ENCODE measurements at places on chromosomes 11 and 22. TPM values are rescaled to one million over a fixed set of nuclear protein-coding genes. Genes with fewer than 3 reads are reported as not detected.
A peak's percentile ranks its signal among the peaks of the same experiment; 100 is the strongest.

The DUSP8 gene
- total RNA-seq: 14.8 TPM

The VEGFB gene
- 30.4 TPM for total RNA-seq

The FAM76B gene
- 26.1 TPM for total RNA-seq

The SPON1 gene
- total RNA-seq: 1.5 TPM

The KRTAP5-8 gene
- not detected for total RNA-seq

The F2 gene
- total RNA-seq: 0.57 TPM

The FLRT1 gene
- 0.41 TPM for total RNA-seq

The LRRC74B gene
- total RNA-seq: 0.19 TPM

The RAB39A gene
- 0.67 TPM for total RNA-seq

The IGF2 gene
- total RNA-seq: 209 TPM

The SLC5A1 gene
- total RNA-seq: not detected

The MEI1 gene
- 0.19 TPM for total RNA-seq

The C11orf97 gene
- total RNA-seq: not detected

The NXF1 gene
- total RNA-seq: 51.4 TPM

The PSMC3 gene
- total RNA-seq: 130 TPM

The ACR gene
- not detected for total RNA-seq

The AGBL2 gene
- 1.4 TPM for total RNA-seq

GRCh38 chr11:8228231-8228630 lies 35.4 kb downstream of the LMO1 start:
- DNase-seq: no peak

- DNase-seq: no peak
Measured at GRCh38 chr22:38964306-38964705, 6.9 kb downstream of the APOBEC3A start.

- no peak for DNase-seq
Measured at GRCh38 chr11:114159320-114159719, 99.8 kb downstream of the ZBTB16 start.

DNA sequence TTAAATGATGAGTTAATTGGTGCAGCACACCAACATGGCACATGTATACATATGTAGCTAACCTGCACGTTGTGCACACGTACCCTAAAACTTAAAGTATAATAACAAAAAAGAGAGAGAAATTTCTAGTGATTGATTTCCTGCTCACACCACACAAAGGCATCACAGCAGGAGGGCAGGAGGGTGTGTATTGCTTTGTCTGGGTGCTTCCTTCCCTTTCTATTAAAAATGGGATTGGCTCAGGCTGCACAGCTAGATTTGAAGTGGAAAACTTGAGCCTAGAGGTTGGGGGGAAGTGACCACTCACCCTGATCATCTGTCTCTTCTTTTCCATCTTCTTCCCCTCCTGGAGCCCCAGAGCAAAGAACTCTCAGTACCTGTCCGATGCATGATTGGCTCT lies 944 bp upstream of the SCGB1D2 start:
- no peak for DNase-seq

GRCh38 chr11:46001448-46001914 lies 79.0 kb downstream of the LARGE2 start:
- DNase-seq: peak; percentile 77

GRCh38 chr11:95404370-95404769 lies 173.4 kb upstream of the SESN3 start:
- DNase-seq: no peak

DNA sequence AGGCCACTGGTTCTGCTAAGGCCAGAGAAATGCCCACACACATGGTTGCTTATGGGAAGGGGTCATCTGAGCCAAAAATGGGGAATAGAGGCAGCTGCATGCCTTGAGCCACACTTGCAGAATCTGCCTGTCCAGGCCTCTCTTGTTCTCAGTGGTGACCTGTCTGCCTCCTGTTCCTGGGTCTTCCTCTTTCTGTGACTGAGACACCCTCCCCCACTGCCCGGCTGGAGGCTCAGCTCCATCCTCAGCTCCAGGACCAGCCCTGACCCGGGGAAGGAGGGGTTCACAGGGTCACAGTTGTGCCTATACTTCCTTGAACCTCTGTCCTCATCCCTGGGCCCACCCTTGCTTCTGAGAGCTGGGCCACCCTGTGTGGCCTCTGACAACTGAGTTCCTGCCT lies 52.3 kb downstream of the CSF2RB start:
- no peak for DNase-seq

DNA sequence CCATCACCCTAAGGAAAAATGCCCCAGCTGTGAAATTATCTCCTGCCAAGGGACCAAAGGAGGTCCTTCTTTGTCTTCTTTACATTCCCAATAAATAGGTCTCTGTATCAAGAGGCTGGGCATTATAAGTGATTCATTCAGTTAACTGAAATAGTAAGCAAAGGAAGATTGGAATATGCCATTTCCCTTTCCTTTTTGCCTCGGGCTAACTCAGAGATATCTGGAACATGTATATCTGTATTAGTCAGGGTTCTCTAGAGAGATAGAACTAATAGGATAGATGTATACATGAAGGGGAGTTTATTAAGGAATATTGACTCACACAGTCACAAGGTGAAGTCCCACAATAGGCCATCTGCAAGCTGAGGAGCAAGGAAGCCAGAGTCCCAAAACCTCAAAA lies 15.3 kb upstream of the CWF19L2 start:
- DNase-seq: no peak

DNA sequence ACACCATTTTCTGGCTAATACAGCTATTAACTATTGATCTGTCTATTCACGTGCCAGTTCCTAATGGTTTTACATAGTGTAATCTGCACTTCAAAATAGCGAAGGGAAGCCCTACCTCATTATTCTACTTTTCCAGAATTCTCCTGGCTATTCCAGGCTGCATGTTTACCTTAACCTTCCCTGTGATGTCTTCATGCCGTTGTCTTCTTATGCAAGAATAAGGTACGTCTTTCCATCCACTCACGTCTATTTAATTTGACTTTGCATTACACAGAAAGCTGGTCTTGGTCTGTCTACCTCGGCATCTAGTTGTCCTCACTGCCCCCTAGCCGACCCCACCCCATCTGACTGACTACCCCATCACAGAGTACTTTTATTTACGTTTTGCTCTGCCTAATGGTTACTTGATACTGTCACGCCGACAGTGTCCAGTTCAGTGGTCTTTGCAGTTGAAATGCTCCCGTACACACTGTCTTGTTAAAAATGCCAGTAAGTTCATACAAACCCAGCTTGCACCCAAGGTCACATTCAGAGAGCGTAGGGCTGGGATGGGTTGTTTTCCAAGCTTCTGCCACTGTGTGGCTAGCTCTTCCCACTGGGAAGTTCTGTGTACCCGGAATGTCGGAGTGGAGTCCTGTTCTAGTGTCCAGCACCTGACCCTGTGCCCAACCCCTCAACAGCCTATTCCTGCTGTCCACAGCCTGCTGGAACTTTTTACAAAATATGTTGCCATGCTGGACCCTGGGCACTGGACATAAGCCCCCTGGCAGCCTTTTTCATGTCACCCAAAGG lies 15.0 kb downstream of the NEAT1 start:
- no peak for DNase-seq

DNA sequence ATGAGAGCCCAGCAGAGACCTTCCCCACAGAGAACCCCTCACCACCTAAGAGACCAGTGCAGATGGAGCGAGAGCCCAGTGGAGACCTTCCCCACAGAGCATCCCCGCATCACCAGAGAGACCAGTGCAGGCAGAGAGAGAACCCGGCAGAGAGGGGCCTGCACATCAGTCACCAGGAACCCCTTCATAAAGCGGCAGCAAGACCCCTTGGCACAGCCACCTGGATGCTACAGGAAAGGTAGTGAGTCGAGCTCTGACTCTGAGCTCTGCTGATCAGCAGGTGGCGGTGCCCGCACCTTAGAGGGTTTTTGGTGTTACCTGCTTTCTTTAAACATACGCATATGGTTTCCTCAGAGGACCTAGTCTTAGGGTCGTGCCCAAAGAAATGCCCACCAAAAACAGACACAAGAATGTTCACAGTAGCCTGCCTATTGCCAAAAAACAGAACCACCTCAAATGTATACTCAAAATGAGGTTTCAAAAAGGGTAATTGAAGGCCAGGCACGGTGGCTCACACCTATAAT lies 678.7 kb downstream of the BRD1 start:
- DNase-seq: no peak

DNA sequence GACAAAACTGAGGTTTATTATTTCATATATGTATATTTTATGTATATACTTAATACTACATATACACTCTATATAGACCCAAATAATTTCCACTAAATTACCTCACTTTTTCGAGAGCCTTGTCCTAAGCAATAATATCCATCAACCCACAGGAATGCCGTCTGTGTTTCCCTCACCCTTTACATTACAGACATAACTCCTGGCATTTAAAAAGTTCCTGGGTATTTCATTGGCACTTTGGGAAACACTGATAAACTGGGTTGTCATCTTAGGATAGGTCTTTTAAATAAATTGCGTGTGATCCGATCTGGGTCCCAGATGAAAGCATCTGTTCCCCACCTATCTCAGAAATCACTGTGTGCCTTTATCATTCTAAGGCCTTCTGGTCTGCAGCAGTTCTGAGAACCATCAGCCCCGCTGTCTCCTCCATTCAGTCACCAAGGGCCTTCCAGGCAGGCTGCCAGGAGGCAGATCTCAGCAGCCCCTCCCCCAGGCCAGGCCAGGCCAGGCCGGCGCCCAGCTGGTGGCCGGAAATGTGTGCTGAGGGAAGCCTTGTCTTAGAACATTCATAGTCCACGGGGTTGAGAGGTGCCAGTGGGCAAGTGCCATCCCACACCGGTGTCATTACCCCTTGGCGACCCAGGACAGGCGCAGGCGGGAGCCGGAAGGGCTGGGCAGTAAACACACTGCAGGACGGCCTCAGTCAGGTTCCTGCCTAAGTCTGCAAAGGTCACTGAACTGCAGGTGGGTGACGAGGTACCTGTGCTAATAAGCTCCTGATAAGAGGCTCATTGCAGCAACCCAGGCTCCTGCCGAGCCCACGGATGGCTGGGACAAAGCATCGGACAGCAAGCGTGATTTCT lies 3.3 kb downstream of the FGF19 start:
- DNase-seq: peak; percentile 25

GRCh38 chr22:24305260-24305692 lies 34.6 kb downstream of the SPECC1L start:
- DNase-seq: peak; percentile 71

DNA sequence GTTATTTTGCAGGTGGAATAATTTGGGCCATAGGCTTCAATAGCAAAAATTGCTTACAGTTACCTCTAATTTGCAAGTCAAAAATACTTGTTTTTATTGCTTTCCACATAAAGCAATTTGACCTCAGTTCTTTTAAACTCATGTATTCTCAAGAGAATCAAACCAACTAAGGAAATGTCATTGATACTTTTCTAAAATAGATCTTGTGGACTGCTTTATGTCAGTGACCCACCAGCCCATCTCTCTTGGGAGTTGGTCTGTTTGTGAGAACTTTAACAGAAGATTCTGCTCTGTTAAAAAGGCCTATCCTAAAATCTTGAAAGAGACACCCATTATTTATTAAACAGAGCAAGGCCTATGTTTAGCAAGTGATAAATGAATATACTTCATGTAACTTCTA lies 75.2 kb downstream of the DDIAS start:
- no peak for DNase-seq

- no peak for DNase-seq
Measured at GRCh38 chr11:65808744-65809341, 22.0 kb downstream of the OVOL1 start.

GRCh38 chr11:118046051-118046963 lies 30.6 kb upstream of the TMPRSS4 start:
- DNase-seq: no peak

GRCh38 chr11:76729214-76729613 lies 53.9 kb upstream of the TSKU start:
- DNase-seq: no peak

DNA sequence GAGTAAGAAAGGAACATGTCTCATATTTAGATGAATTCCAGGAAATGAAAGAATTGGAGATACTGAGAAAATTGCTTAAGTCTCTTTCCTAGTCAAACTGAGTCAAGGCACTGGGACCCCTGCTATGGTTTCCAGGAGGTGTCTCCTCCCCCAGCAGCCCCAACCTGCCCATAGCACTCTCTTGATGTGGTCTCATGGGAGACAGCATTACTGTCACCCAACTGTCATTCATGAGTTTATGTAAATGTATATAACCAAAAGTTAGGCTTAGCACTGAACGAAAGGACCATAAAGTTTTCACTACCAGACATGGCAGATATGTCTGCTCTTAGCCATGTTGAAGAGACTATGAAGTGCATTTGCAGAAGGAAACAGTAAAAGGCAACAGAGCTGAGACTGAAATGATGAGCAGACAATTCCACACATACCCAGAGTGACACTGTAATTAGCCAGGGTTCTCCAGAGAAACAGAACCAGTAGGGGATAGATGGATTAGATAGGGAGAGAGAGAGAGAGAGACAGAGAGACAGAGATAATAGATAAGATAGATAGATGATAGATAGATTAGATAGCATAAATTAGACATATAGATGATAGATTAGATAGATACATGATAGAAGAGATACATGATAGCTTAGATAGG lies 328.1 kb downstream of the BRD1 start:
- DNase-seq: no peak

- no peak for DNase-seq
Measured at GRCh38 chr22:31973739-31974138, 29.4 kb downstream of the YWHAH start.

DNA sequence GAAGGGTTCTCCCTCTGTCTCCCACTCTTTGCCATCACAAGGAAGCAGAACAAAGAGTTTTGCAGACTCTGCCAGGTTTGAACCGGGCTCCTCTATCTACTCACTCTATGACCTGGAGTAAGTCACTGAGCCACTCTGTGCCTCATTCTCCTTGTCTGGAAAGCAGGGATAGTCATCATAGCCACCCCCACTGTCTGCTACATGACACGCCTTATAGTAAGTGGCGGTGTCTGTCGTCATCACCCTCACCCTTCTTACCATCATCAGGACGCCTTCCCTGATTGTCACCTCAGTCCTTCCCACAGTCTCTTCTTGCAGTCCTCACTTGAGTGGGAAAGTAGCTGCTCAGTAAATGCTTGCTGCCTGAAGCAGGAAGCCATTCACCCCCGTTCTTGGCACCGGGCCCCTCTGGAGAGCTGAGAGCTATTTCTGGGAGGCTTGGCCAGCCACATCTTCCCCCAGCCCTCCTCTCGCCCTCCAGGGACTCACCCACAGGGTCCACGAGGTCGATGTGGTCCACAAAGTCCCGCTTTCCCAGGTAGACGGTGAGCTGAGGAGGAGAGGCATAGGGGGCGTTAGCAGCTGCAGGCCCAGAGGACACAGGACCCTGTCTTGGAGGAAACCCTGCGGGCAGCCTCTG lies 46.4 kb downstream of the TPBGL start:
- peak; percentile 41 for DNase-seq

- peak; percentile 65 for DNase-seq
Measured at GRCh38 chr11:100740440-100740839, 53.4 kb downstream of the ARHGAP42 start.

GRCh38 chr11:102920118-102920684 lies 35.3 kb downstream of the MMP13 start:
- DNase-seq: no peak

- peak; percentile 11 for DNase-seq
Measured at GRCh38 chr11:101718402-101718801, 134.6 kb upstream of the TRPC6 start.

- DNase-seq: no peak
Measured at GRCh38 chr11:122681735-122682134, 26.2 kb downstream of the UBASH3B start.

All from astrocyte (in vitro differentiated cells and primary cell).